ENCODE measurements at places on chromosomes 6 and 20.
A peak's percentile ranks its signal among the peaks of the same experiment; 100 is the strongest.

- no peak for DNase-seq
Measured at GRCh38 chr6:52958546-52959255, 36.4 kb downstream of the GSTA4 start.

DNA sequence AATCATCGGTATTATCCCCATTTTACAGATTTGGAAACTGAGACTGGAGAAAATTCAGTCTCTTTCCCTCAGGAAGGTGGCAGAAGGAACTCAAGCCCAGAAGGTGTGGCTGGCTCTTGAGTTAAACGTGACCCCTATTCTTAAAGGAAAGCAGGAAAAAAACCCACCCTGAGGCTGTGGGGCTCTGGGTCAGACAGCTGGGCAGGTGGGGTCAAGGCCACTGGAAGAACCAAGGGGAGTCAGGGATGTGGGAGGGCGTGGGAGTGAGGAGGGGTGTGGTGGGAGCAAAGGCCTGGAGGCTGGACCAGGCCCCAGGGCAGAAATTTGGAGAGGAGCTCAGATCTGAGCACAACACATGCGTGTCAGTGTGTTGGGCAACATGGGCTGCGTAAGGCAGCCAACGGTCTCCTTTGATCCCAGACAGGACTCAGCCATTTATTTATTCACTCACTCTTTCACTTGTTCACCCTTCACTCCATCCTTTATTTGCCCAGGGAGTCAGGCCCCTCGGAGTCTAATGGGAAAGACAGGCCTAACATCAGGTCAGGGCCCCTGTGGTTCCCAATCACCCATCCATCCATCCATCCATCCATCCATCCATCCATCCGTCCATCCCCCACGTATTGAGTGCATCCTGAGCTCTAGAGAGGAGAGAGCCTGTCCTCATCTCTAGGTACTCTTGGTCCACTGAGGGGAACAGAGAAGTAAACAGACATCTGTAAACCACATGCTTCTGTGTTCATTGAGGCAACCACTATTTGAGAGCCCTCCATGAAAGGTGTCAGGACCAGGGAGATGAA is 165.0 kb downstream of the VEGFA start:
- DNase-seq, result no peak

DNA sequence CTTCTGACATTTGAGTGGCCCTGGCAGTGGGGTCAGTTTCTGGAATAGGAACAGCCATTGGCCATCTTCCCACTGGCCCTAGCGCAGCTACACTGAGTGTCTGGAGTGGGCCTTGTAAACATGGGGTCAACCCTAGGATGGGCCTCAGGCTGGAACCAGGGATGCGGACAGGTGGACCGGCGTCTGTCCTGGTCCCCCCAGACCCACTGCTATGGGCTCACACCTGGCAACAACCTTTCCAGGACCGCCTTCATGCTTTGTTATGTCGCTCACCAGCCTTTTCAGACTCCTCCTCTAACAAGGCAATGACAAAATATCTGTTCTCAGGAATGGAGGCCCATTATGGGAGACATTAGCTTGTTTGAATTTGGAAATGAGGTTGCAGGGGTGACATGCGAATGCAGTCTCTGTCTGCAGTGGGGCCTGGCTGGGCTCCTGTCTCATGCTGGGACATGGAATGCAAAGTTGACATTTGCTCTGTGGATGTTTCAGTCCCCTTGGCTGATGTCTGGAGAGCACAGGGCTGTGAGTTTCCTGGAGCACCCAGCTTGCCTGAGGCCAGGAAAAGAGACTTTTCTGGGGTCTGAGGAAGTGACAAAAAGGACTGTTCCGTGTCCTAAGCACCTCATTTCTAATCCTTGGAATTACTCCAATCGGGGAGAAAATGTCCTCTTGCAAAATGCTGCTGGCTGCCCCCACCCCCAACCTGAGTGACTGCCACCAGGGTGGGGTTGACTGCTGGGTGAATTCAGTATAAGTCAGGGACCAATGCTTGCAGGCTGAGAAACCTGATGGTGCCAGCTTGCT is 98.7 kb upstream of the PMEPA1 start:
- DNase-seq, result peak; percentile 89

- no peak for DNase-seq
Measured at GRCh38 chr6:162568266-162568665, 159.3 kb downstream of the PRKN start.

DNA sequence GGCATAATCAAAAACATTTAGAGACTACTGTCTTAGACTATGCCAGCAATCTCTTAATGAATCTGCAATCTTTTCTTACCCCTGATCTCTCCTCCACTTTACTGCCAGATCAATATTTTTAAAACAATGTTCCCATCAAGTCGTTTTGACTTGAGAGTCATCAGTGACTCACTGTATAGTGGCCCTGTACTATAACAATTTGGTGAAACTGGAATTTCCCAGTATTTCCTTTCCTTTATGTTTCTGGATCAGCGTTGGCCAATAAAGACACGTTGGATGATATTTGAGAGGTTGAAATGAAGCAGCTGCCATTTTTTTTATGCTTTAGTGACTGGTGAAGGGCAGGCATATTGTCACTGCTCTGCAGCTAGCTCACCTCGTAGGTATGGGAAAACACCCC is 10.1 kb upstream of the SMIM13 start:
- DNase-seq, result no peak

GRCh38 chr6:80211286-80211685 is 104.8 kb downstream of the BCKDHB start:
- no peak for DNase-seq

DNA sequence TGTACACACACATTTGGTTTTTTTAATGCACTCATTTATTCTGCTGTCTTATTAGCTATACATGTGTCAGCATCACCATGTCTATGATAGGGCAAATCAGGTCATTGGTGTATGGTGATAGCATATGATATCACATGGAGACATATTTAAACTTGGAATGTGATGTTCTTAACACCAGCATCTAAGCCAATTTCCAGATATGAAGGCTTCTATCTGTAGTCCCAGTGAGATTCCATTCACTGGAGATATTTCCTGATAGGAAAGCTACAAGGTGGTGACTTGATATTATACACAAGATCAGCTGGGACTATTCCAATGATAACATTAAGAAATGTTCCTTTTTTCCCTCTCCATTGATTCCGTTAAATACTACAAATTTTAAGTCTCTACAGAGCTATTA is 89.3 kb downstream of the TASP1 start:
- DNase-seq, result no peak

DNA sequence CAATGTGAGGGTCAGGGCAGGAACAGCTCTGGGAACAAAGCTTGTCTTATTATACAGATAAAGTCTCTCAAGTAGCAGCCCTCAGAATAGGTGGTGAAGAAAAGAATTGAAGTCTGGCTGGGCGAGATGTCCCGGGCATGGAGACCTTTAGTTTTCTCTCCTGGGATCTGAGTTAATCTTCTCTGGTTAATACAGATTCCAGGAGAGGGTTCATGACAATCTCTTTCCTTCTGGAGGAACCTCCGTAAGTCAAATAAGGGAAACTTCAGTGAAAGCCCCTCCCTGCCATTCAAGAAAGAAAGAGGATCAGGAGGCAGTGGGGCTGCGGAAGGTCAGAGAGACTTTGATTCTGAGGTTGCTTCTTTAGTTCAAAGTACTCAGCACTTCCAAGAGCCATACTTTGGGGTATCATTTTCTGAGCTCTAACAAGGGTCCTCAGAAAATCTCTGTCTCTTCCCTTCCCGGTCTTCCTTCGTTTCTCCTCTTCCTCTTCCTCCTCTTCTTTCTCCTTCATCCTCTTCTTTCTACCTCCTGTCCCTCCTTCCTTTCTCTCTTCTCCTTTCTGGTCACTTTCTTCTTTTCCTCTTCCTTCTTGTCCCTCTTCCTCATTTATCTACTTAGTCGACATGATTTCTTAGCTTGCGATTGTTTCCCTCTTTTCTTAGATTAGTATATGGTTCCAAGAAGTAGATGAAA is 4.6 kb upstream of the ZNF184 start:
- no peak for DNase-seq

- DNase-seq, result no peak
Measured at GRCh38 chr6:151197556-151197955, 42.2 kb upstream of the AKAP12 start.

- no peak for DNase-seq
Measured at GRCh38 chr6:158070513-158070912, 88.8 kb downstream of the SYNJ2 start.

GRCh38 chr6:29294499-29294914 is 7.0 kb upstream of the OR14J1 start:
- DNase-seq, result peak; percentile 26

DNA sequence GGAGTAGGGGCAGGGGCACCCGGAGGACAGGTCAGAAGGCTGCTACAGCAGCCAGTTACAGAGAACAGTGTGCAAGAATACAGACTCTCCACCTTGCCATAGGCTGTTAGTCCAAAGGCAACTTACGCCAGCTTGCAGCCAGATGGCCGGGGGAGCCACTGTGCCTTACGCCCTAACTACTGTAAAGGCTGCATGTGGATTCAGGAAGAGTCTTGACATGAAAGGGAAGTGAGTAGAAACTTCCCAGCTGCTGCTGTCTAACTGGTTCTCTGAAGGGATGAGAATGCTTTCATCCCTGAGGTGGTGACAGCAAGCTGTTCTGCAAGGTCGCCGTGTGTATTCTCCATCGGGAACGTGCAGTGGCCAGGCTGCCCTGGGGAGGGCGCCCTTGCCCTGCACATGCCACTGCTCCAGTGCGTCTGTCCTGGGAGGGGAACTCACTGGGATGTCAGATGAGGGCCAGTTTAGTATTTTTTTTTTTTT is 46.1 kb downstream of the LYRM4 start:
- DNase-seq, result peak; percentile 65

DNA sequence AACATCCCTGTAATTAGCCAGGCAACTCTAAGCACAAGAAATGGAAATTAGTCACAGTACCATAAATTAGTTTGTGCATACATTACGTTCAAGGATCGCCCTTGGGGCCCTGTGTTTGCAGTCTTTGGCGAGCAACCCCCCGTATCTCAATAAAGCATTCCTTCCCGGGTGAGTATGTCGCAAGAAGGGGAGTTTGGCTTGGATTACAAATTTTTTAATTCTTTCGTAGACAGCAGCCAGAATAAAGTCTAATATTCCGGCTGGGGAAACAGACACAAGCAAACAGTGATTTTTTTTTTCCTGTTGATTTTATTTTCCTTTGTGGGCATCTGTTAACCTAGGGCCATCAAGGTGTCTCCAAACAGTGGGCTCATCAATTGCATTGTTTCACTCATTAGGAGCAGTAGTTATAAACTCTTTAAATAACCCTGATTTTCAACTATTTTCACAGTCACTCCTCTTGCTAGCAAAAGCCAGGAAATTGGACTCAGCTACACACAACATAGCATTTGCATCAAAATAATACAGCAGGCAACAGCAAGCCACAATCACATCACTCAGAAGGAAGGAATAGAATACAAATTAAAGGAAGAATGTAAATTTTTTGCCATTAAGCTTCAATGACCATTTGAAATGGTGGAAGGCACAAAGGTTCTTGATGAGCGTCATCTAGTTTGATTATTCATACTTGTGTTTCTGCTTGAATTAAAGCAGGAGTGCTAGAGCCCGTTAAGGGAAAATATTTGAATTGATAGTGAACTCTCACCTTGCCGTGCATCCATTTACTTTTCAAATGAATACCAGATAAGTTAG is 85.3 kb downstream of the LINC00237 start:
- DNase-seq, result peak; percentile 77

- DNase-seq, result no peak
Measured at GRCh38 chr20:8764344-8764962, 304.4 kb upstream of the PLCB4 start.

GRCh38 chr6:161439093-161439492 is 165.2 kb upstream of the AGPAT4 start:
- no peak for DNase-seq

- DNase-seq, result no peak
Measured at GRCh38 chr6:89616531-89616930, 22.0 kb downstream of the LYRM2 start.

GRCh38 chr20:59074456-59074855 is 31.9 kb upstream of the PRELID3B start:
- DNase-seq, result no peak

GRCh38 chr6:37535428-37535758 is 35.7 kb upstream of the CCDC167 start:
- DNase-seq, result no peak

DNA sequence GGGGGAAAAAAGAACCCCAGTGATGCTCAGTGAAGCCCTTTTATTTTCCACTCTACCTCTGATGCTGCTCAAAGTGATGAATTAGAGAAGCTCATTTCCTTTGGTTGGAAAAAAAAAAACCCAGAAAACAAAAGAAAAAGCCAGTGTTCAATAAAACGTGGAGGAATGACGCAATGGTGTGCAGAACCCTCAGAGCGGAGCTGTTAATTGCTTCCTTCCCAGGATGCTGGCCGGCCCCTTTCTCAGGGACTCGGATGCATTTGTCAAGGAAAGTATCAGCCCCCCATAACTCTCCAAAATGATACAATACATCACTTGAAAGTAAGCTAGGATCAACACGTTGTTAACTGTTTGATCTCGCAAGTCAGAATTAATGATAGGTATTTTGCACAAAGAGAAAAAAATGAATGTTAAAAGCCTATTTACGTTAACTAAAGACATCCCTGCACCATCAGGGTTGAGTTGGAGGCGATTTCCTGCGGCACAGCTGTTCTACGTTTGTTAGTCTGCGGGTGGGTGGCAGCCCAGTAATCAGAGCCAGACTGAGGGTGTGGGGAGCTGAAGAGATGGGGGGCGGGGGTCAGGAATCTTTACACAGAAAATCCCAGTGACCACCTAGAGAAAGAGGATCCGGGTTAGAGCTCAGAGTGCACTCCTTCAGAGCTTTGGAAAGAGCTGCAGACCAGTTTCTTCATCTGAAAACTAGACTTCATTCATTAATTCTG is 132.4 kb downstream of the BMP7 start:
- no peak for DNase-seq

- no peak for DNase-seq
Measured at GRCh38 chr6:147287869-147288271, 83.7 kb downstream of the STXBP5 start.

- DNase-seq, result no peak
Measured at GRCh38 chr6:169859401-169859977, 108.1 kb downstream of the ERMARD start.

GRCh38 chr6:36840432-36841403 is 1.5 kb upstream of the CPNE5 start:
- no peak for DNase-seq

DNA sequence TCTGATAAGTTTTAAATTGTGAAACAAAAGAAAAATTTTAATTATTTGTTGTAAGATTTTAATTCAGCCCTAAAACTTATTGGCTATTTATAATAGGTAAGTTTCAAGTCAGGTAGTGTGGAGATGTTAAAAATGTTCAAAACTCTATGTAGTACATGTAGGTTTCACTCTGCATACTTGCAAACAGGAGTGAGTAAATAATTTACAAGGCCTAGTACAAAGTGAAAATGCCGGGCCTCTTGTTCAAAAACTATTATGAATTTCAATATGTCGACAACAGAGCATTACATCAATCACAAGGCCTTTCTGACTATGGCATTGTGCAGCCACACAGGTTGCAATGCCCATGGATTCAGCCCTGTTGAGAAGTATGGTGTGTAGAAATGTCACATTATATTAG is 80.9 kb upstream of the GRIK2 start:
- DNase-seq, result no peak

DNA sequence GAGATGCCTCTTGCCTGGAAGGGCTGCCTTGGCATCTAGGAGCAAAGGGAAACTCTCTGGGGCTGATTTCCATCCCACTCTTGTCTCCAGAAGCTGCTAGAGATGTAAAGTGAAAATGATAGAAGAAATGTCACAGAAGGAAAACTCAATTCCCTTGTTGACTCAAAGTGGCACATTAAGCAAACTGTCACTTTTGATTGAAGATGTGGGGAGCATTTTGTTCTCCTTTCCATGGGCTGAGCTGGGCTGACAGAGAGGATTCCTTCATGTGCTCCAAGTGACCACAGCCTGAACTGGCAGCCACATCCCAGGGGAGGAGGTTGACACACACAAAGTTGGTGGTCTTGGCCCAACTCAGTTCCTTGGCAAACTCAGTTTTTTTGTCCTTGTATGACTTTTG is 9.8 kb downstream of the GPR31 start:
- no peak for DNase-seq
